ENCODE measurements at places on chromosomes 4 and X.

- no peak for DNase-seq
Observed at GRCh38 chrX:35919536-35920309, at the start of gene CFAP47. TSS of gene CFAP47 (plus strand) at chrX:35919734. CDS start at chrX:35919800, 66 bp downstream.

GRCh38 chr4:70704931-70705182 lies 16.5 kb downstream of the UTP3 start:
- no peak for DNase-seq

DNA sequence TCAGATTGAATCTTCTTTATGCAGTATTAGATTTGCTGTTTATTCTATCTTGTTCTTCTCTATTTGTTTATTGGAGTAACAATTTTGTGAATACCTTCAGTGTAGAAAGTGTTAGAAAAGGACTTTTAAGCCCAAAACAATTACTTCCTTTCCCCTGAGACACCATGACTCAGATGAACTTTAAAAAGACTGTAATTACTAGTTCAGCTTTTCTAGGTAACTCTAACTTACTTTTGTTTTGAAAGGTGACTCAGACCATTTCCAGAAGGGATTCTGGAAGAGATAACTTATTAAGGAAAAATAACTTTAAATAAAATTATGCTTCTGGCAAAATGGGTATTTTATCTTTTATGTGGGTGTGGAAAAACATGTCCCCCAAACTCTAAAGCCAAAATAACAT lies 561.5 kb upstream of the PCDH10 start:
- no peak for DNase-seq

DNA sequence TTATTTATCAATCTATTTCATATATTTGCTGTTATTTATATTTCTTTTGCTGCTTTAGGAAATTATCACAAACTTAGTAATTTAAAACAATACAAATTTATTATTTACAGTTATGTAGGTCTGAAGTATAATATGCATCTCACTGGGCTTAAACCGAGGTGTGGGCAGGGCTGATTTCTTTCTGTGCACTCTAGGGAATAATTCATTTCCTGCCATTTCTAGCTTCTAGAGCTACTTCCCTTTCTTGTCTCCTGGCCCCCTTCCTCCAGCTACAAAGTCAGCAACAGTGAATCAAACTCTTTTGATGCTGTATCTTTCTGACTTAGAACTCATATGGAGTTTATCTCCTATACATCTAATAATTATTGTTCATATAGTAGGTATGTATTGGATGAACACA lies 303.5 kb upstream of the ARSJ start:
- no peak for DNase-seq

DNA sequence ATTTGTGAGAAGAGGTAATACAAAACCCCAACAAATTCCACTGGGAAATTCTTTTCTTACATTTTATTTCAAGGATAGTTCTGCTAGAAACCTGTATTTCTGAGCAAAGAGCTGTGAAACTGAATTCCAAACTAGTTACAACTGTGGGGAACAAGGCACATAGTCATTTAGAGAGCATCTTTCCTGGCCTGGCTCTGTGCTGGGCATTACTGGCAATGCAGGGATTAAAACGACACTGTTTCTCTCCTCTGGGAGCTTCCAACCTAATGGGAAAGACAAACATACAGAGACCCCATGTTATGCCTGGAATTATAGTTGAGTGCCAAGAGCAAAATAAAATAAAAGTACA lies 36.5 kb downstream of the SUPT20HL1 start:
- DNase-seq = no peak

All from bone marrow (tissue), 2 donors.